ENCODE measurements at places on chromosomes 12 and 14.

DNA sequence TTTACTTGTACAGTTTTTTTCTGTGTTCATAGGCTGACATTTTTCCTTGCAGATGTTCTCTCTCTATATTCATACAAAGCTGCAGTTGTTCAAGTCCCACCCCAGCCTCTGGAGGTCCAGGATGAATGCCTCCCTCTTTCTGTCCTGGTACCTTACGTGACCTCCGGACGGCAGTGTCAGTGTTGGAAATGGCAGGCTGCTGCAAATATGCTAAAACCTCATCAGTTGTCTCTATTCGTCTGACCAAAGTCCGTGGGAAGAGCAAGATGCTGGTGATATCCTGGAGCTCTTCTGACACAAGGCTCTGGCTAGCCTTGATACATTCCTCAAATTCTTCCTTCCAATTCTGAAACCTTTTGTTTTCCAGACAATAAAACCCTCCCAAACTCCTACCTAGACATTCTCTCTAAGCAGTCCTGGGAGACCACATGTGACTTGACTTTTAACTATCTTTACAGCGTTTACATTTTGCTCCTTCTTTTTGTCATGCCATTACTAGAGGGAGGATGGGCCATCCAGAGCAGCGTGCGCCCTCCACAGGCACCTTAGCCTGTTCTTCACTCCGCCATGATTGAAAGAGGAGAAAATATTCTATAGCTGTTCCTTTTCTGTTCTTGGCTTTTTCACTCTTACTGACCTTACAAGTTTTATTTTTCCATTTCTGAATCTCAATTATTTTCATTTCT, 143.6 kb downstream of the RGS6 start:
- no peak for DNase-seq

DNA sequence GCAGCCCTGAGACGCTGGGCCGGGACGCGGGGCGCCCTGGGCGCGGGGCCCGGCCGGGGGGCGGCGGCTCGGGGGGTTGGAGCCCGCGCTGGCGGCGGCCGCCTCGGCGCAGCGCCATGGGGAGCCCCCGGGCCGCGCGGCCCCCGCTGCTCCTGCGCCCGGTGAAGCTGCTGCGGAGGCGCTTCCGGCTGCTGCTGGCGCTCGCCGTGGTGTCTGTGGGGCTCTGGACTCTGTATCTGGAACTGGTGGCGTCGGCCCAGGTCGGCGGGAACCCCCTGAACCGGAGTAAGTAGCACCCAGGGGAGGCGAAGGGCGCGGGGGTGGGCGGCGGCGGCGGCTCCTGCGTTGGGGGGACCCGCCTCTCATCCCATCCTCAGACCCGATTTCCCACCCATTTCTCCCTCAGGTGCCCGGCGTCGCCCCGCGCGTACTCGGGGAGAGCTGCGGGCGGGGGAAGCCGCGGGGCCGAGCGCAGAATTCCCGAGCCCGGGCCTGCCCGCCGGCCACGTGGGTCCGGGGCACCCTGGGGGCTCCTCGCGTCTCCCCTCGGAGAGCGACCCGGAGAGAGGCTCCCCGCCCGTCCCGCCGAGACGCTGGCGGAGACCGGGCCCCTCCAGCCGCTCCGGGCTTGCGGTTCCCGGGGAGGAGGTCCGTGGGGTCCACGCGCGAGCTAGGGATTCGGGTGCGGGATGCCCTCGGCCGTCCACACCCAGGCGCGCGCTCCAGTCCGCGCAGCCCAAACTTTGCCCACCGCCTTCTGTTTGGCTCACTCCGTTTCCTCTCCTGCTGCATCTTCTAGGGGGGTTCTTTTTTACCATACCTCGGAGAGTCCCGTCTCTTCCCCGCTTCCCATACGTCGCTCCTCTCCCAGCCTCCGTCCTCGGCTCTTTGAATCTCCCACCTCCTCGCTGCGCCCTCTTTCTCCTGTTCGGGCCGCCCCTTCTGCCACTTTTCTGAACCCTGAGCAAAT, 807 bp downstream of the B4GALNT3 start:
- DNase-seq: peak; percentile 63

DNA sequence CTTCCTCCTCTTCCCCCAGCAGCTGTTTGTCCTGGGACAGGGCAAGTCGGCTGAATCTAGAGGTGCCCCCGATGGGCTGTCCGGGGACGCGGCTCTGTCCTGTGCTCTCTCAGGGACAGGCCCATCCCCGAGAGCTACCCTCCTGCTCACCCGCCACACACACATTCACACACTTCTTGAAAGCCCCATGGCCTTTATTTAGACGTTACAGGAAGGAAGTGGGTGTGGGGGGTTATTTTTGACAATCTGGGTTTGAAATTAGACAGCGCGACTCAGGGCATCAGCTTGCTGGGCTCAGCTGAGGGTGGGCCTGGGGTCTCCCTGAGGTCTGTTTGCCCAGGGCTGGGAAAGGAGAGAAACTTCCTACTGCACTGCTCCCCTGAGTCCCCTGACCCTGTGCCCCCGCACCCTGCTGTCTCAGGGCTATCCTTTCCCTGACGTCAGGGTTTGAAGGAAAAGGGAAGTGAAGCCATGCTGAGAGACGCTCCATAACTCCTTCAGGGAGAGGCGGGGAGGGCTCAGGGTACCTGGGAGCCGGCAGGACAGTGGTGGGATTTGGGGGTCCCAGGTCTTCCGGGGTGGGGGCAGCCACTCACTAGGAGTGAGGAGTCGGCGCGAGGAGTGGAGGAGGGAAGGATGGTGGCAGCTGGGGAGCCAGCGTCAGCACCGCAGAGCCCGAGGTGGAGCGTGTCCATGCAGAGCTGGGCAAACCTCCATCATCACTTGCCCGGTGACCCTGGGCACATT, 8.1 kb downstream of the PTPN6 start:
- DNase-seq: peak; percentile 69

GRCh38 chr14:53350866-53351265, 197.7 kb upstream of the DDHD1 start:
- no peak for DNase-seq

GRCh38 chr14:104694991-104695659, 5.7 kb downstream of the INF2 start:
- no peak for DNase-seq

DNA sequence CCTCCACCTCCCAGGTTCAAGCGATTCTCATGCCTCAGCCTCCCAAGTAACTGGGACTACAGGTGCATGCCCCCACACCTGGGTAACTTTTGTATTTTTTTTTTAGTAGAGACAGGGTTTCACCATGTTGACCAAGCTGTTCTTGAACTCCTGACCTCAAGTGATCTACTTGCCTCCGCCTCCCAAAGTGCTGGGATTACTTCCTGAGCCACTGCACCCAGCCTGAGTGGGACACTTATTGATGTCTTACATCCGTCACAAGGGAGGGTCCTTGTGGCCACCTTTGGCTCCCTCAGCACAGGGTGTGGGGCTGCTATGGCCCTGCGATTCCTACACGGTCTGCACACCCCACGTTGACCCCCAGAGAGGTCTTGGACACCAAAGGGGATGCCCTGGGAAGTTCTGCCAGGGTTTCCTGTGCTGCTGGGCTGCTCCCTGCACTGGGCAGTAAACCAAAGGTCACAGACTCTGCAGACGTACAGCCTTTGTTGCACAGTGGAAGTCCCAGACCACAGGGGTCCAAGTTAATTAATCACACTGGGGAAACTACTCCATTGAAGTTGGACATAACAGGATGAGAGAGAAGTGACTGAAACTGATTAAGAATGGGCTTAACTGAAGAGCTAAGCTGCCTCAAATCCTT, 95.7 kb downstream of the SAMD4A start:
- DNase-seq: no peak

DNA sequence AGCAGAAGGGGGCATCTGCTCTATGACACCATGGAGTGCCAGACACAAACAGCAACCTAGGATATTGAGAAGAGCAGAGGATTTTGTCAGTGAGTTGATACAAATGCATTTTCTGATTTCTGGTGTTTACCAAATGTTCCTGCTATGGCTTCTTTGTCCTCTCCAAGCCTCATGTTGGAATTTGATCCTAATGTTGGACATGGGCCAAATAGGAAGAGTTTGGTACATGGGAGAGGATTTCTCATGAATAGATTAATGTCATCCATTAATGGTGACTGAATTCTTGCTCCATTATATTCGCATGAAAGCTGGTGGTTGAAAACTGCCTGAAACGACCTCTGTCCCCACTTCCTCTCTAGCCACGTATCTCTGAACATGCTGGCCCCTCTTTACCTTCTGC, 1002.2 kb upstream of the FLRT2 start:
- no peak for DNase-seq

GRCh38 chr12:29309320-29309902, 71.6 kb downstream of the ERGIC2 start:
- DNase-seq: no peak

DNA sequence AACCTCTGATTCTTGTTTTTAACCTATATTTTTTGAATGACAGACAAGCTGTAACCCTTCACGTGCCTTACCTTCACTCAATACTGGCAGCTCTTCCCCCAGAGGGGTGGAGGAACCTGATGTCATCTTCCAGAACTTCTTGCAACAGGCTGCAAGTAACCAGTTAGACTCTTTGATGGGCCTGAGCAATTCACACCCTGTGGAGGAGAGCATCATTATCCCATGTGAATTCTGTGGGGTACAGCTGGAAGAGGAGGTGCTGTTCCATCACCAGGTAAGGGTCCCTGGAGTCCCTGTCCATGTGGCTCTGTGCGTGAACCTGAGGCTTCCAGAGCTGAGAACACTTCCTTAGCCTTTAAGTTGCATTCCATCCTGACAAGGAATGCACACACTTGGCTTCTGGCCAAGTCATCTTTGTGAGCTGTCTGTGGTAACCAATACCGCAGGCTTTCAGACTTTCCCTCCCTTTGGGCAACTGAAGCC, 22.7 kb downstream of the TRAFD1 start:
- DNase-seq: no peak

DNA sequence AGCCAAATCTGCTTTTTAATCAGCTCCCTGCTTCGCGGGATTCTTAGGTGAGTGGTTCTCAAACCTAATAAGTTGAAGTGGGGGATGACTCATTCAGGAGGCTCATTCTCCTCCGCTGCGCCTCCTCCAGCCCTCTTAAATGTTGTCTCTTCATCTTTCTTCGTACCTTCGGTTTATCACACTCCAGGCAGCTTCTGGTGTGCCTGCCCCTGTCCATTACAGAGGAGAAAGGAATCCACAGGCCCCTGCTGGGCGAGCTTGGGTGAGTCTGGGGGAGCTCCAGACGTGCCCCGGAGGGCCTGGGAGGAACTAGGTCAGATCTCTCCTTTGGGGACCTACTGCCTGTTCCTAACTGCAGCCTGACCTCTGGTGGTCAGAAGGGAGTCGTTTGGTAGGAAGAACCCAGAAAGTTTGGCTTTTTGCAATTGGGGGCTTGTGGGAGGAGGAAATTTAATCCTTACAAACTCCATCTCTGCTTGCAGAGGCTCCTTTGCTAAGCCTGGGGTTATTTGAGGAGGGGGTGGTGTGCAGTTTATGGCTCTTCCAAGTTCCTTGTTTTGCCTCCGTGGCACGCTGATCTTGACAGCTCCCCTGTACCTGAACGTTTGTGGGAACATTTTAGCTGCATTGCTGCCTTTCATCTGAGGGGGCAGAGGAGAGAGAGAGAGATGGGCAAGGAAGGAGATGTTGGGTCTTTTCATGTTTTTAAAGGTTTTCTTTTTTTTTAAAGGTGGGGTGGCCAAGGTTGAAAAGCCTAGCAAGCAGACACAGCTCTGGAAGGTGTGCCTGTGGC, 84.1 kb upstream of the GNG2 start:
- DNase-seq: peak; percentile 41

DNA sequence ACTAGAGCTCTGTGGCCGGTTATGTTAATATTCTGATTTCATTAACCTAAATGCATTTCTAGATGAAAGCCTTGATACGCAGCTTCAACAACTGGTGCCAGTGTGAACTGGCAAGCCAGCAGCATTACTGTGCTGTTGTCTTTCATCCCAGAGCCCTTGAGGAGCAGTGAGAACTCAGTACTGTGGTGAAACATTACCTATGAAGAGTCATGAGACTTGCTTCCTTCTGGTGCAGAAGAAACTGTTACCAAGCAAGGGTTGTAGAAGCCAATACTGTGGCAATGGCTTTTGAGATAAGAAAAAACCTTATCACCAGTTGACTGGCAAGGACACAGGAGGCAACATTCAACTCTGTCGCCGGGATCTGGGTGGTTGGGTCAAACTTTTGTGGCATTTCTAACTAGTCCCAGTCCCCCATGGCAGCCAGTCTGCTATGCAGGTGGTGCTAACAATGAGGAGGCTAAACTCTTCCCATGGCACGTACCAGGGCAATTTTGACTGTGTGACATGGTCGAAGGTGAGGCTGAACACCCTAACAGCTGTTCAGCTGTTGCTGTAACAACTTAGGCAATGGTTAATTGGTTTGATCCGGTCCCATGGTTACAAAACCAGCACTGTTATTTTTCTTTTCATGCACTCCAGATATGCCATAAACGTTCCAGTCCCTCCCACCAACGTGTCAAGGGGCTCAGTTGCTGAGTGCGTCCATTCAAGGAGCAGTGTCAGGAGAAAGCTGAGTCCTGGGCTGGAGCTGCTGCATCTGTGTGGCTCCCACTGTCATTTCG, 12.6 kb upstream of the LGALS3 start:
- DNase-seq: no peak

DNA sequence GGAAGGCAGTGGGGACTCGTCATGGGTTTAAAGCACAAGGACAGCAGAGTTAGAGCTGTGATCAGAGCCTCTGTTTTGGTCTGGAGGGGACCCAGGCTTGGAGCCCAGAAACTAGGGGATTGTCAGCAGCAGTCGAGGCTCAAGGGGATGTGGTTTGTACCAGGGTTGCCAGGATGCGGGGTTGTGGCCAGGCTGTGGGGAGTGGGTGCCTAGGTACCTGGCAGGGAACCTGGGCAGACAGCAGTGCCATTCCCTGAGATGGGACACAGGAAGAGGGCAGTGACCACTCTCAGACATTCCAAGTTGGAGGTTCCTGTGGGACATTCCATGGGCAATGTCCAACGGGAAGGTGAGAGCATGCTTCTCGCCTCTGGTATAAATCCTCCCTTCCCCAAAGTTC, 222.3 kb downstream of the SLC41A2 start:
- no peak for DNase-seq

GRCh38 chr12:53481939-53482586, 17.2 kb downstream of the MAP3K12 start:
- peak; percentile 60 for DNase-seq

GRCh38 chr12:92442782-92443181, 260.0 kb upstream of the PLEKHG7 start:
- no peak for DNase-seq

- DNase-seq: no peak
These were observed 181.5 kb upstream of the DIO3 start for GRCh38 chr14:101379842-101380241.

GRCh38 chr14:100051543-100051942, 13.7 kb upstream of the EVL start:
- no peak for DNase-seq

- DNase-seq: no peak
These were observed 701.8 kb downstream of the TMTC2 start for GRCh38 chr12:83388551-83388950.

GRCh38 chr14:92665661-92666110, 82.7 kb downstream of the LGMN start:
- DNase-seq: no peak

DNA sequence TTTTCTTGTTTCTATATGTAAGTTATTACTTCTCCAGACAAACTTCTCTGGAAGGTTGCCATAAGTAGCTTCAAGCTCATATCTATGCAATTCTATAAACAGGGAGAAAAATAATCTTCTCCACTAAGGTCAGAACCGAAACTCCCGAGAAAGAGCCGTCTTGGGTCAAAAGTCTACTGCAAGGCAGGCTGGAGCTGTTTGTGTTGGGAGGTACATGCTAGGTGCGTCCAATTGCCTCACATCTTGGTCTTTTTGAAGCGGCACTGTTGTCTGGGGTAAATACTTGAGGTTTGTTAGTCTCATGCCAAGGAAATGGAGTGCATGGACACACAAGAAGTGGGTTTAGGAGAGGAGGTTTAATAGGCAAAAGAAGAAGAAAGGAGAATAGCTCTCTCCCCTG, 674.7 kb upstream of the TMEM132C start:
- DNase-seq: no peak
